DMS 273 treated with DMSO at 0.1 percent for 48 hours (cell line): ENCODE measurements at places on chromosomes 7 and 10.

- DNase-seq = no peak
Measured at GRCh38 chr10:116771101-116771958, 29.0 kb upstream of the HSPA12A start.

GRCh38 chr7:98178321-98178720 is 32.9 kb upstream of the BHLHA15 start:
- DNase-seq = no peak

DNA sequence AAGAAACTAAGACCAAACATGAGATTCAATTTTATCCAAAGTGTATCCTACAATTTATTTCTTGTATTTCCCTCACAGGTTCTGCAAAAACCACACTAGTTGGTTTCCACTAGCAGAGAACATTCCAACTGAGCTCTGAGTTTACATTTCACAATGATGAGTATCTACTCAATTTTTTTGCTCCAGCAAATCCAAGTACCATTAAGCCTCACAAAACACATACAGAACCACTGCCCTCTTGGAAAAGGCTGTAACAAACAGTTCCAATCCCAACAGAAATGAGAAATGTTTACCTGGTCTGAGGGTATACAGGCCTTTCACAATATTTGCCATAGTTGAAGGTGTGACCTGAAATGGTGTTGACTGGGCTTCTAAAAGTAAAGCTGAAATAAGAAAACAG is 59.9 kb downstream of the CACUL1 start:
- no peak for DNase-seq

GRCh38 chr10:92082583-92083280 is 159.2 kb downstream of the BTAF1 start:
- DNase-seq = no peak

GRCh38 chr7:24891311-24891735 is 88.7 kb downstream of the OSBPL3 start:
- DNase-seq = no peak

DNA sequence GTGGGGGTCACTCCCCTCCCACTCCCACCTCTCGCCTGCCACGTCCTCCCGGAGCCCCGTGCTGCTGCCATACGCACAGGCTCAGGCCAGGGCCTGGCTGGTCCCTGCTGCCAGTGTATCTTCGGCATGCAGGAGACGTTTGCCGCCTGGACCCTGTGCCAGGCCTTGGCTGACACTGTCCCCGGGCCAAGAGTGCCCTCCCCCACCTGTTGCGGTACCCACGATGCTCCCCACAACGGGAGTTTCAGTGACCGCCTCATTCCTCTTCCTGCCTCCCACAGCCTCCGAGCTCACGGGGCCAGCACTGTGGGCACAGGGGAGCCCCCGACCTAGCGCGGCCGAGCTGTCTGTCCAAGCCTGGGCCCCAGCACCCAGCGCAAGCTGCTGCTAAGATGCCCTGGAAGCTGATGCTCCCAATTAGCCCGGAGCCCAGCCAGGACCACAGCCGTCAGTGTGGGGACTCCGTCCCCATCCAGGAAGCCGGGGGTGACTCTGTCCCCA is 7.4 kb downstream of the TTYH3 start:
- DNase-seq = no peak

- no peak for DNase-seq
Measured at GRCh38 chr10:70902661-70903261, 14.4 kb upstream of the PCBD1 start.

GRCh38 chr7:40419806-40420205 is 285.0 kb downstream of the SUGCT start:
- DNase-seq = no peak

GRCh38 chr7:28926871-28927597 is 31.1 kb downstream of the TRIL start:
- peak; percentile 97 for DNase-seq

DNA sequence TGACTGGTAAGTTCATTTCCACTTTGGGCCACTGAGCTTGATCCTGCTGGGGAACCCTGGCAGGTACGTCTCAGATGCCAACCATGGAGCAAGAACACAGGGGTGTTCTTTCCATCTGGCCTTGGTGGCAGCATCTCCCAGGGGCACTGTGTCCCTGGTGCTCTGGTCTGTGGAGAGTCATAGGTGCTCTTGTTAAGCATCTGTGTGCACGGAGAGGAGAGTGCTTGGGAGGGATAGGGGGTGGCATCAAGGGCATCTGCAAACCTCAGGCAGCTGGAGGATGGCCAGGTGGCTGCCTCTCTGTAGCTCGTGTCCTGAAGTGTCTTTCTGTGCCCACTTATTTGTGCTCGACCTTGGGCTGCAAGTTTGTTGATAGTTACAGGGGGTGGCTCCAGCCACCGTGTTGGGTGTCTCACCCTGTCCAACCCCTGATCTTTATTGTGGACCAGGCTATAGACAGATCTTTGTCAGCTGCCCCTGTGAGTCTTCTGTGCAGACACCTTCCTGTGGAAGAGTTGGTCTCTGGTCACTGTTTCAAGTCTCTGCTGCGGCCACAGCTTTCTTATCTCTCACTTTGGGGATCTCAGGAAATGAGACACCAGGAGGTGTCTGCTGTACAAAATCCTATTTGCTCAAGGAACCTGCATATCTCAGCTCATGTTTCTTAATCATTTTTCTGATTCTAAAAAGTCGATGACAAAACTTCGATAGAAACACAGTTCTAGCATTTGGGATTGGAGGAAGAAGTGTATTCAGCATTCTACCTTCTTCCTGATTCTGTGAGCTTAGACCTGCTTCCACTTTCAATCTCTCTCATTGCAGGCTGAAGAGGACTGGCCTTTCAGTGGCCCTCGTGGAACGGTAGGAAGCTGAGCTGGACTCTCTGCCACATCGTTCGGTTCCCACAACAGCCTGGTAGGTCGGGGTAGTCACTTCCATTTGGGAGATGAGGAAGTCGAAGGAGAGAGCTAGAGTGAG is 17.2 kb upstream of the GIMAP8 start:
- no peak for DNase-seq

GRCh38 chr7:2270495-2270894 is 28.5 kb downstream of the NUDT1 start:
- DNase-seq = no peak

- no peak for DNase-seq
Measured at GRCh38 chr7:41652267-41652666, 50.6 kb downstream of the INHBA start.

DNA sequence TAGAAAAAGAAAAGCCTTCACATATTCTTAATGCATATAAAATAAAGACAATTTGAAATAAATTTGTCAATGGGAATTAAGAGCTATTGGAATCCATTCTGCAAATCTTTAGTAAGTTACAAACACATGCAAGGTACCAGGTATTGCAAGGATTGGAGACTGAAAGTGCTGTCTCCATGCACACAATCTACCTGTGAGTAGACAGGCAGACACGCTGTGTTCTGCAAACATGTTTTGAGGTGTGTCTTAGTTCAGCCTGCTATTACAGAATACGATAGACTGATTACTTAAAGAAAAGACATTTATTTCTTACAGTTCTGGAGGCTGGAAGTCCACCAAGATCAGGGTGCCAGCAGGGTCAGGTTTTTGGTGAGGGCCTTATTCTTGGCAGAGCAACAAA is 10.0 kb downstream of the NMT2 start:
- no peak for DNase-seq

DNA sequence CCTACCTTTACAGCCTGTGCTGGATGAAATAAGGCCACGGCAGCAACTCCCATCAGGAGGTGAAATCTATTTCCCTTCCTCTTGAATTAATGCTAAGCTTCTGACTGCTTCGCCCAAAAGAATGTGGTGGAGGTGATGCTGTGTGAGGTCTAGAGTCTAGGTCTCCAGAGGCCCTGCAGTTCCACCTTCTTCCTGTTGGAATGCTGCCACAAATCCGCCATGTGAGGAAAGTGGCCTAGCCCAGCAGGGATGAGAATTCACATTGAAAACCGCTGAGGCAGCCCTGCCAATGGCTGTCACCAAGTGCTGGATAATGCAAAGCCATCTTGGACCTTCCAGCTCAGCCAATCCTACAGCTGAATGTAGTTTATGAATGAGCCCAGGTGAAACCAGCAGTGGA is 28.0 kb downstream of the RHOBTB1 start:
- DNase-seq = no peak

DNA sequence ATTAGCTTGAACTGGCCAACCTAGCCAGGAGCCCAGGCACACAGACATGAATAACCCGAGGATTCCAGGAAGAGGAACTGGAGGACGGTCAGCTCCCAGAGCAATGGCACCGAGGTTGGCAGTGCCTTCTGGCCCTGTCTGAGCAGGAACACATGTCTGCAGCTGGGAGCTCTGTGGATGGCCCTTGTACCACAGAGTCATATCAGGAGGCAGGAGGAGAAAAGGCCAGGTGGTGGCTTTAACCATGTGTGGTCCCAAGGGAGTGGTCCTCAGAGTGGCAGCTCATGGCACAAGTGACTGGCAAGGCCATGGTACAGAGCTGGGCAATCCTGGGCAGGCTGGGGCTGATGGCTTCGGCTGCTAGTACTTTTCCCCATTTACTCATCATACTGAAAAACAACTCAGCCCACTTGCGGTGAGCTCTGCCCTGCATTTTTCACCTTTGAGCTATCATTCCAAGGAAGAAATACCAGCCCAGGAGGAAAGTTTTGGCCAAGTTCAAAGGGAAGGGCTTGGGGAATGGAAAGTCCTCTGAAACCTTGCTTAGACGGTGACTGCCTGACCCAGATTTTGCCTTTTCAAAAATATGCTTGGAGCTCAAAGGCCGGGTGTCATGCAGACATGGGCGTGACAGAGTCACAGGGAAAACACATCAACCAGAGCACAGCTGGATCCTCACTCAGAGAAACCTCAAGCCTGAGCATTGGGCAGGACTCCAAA is 25.7 kb upstream of the LOXL4 start:
- DNase-seq = no peak

DNA sequence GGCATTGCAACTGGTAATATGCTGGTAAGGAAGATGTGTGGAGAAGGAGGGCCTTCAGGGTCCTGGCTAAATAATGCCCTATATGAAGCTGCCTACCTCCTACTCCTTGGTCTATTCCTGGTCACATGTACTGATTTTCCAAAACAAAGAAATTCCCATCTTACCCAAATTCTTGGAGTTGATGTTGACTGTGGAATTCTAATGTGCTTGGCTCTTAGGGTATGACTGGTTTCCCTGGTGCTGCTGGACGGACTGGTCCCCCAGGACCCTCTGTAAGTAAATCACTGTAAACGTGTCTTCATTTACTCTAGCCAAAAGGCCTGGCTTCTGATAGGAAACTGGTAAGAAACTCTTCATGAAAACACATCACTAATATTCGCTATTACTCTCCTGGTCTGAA is 27.0 kb downstream of the COL1A2 start:
- no peak for DNase-seq

DNA sequence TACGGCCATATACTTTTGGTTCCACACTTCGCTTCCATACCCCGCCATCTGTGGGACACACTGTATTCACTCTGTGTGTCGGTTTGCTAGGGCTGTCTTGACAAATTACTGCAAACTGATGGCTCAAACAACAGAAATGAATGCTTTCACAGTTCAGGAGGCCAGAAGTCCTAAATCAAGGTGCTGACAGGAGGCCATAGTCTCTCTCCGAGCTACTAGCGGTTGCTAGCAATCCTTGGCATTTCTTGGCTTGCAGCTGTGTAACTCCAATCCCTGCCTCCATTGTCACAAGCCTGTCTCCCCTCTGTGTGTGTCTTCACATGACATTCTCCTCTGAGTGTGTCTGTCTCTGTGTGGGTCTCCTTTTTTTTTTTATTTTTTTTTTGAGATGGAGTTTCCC is 28.9 kb upstream of the BMPR1A start:
- no peak for DNase-seq

GRCh38 chr7:44059219-44060090 is 5.9 kb downstream of the PGAM2 start:
- no peak for DNase-seq

- no peak for DNase-seq
Measured at GRCh38 chr7:38198366-38198765, 20.3 kb downstream of the STARD3NL start.

DNA sequence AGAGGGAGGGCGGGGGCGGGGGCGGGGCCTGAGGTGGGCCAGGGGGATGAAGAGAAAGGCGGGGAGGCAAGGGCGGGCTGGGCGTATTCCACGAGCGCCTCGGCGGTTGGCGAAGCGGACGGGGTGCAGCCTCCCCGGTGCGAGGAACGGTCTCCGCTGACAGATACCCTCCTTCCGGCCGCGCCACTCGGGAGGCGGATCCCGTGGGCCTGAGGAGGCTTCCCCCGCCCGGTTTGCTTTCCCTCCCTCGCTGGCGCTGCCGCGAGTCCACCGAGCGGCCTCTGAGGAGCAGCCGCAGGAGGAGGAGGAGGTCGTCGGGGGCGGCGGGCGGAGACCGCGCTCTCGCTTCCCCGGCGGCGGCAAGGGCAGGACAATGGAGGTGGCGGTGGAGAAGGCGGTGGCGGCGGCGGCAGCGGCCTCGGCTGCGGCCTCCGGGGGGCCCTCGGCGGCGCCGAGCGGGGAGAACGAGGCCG is at the start of gene TRIM24:
TRIM24 (plus strand) TSS at position 84 of the 473 bp plus-strand sequence; CDS start at position 374, 290 bp downstream.
- no peak for DNase-seq

DNA sequence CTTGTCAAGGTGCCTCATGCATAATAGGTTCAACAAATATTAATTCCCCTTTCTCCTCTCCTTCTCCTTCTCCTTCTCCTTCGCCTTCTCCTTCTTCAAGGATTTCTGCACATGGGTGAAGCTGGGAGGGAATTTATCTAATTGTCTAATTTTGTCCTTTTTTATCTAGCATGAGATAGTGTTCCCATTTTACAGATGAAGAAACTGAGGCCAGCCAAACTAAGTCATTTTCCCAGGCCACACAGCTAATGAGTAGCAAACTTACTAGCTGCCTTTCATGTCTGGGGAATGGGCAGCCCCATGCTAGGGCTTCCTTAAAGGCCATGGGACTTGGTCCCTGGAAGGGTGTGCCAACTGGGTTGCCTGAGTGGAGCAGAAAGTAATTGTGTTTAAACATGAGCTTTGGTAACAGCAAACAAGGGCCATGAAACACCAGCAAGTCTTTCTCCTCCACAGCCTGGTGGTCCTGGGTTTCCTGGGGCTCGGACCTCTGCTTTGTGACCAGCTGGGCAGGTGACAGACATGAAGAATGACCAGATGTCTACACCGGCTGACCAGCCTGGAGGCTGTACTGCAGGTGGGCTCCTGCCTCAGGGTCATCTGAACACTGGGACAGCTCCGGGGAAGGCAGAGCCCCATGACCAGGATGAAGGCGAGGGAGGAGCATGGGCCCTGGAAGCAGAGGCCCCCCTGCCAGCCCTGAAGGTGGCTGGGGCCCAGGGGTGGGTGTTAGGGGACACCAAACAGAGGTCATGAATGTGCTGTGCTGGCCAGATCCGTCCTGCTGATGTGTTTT is 138.0 kb downstream of the PTPN20 start:
- DNase-seq = no peak

DNA sequence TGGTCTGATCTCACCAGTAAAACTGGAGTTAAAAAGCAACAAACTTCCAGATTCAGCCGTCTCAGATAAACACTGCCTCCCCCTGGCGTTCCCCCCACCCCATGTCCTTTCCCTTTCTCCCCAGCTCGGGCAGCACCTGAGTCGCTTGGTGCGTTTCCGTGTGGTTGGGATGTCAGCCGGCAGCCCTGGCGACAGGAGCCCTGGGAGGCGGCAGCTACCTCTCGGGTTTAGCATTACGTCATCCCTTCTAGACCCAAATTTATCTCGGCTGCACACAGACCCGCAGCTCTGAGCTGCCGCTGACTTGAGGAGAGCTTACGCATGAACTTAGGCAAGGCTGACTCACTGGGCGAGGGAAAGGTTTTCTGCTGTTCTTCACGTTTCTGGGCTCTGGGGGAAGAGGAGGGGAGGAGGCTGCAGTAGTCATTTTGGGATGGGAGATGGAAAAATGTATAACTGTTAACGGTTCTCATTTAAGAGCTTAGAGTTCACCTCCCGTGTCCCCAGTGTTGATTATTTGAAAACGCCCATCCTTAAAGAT is 14.4 kb downstream of the MXI1 start:
- peak; percentile 30 for DNase-seq

GRCh38 chr7:36407636-36408550 is 18.2 kb downstream of the ANLN start:
- DNase-seq = no peak
